ENCODE measurements at places on chromosomes 13 and 19.

DNA sequence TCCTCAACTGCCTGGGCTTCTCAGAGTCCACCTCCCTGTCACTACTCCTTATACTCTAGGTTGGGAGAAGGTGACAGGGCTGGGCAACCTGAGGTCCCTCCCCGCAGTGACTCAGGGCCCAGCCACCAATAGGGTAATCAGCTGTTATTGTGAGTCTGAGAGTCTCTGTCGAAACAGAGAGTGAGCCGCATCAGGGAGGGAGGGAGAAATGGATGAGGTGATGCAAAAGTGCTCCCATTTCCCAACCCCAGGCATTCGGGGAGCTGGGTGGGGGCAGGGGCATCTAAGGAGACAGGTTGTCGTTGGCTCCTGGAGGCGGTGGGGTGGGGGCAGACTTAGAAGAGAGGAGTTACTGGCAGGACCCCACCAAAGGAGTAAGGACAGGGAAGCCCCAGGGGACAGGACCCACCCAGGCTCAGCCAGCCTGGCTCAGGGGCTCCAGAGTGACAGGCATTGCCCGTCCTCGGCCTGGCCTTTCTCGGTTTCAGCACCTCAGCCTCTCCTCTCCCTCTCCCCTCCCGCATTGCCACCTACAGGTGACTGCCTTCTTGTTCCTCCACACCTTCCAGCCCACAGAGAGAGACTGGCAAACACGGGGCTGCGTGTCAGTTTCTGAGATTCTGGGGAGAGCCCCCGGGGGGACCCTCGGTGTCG, at the start of gene DMKN:
Gene DMKN, minus strand, starts transcription at position 22 of the 654 bp plus-strand sequence. CDS start 174 bp downstream, outside the sequence.
- DNase-seq, result no peak

- DNase-seq, result no peak
These were observed 1.3 kb upstream of the CD22 start for GRCh38 chr19:35327642-35328041.

GRCh38 chr13:40537146-40537895, 129.1 kb downstream of the FOXO1 start:
- DNase-seq, result no peak

- peak; percentile 59 for DNase-seq
These were observed 56.1 kb downstream of the KCNRG start for GRCh38 chr13:50071379-50071778.

DNA sequence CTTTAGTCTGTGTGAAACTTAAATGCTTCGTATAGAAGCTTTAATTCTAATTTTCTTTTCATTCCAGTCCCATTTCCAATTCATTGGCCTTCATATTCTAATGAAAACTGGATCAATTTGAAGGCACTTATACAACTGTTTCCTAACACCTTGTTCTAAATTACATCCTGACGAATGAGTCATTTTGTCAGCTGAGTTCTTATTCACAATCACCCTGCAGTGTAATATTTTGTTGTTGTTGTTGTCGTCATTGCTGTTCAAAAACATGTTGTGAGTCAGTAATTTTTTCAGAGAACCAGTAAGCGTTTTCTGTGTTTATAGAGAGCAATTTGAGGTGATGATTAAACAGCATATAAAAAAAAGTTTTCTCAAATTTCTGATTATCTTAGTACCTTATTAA, 290.0 kb downstream of the PCDH9 start:
- DNase-seq, result peak; percentile 47

GRCh38 chr19:463483-464207, 2.8 kb upstream of the SHC2 start:
- no peak for DNase-seq

- no peak for DNase-seq
These were observed 294.9 kb downstream of the SHISA2 start for GRCh38 chr13:25756912-25757311.

GRCh38 chr19:41939861-41940730, 11.8 kb upstream of the ERFL start:
- no peak for DNase-seq

DNA sequence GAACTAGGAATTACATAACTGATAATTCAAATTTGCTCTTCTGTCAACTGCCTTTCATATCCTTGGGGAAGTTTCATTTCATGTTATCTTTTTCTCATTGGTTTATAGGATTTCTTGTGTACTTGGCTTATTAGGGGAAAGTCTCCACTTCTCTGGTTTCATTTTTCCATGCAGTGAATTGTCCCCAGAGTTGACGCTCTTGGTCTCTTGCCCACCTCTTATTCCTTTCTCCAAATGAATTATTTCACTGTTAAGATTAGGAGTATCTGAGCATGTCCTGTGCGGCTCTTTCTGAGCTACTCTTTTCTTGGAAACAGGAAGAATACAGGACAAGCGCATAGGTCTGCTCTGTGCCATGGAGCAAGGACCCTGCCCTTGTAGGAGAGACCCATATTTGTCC, 104.8 kb downstream of the POSTN start:
- DNase-seq, result no peak

DNA sequence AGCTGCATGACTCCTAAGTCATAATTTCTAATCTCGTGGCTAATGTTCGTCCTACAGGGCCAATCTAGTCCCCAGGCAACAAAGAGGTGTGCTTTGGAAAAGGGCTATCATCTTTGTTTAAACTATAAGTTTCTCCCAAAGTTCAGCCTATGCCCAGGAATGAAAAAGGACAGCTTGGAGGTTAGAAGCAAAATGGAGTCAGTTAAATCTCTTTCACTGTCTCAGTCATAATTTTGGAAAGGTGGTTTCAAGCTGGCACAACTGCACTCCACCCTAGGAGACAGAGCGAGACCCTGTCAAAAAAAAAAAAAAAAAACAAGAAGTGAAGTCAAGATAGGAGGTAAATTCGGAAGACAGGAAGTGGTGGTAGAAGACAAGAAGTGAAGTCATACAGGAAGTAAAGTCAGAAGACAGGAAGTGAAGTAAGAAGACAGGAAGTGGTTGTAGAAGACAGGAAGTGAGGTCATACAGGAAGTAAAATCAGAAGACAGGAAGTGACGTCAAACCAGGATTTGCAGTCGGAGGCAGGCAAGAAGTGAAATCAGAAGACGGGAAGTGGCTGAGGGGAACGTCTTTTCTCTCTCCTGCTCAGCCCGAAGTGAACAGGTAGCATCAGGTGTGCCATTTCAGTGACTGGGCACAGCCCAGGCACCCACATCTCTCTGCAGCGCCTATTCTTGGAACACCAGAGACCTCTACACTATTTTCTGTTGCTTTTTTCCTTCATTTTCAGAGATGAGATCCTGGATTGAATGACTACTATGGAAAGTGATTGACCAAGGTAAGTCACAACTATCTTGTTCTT, 32.2 kb downstream of the GP6 start:
- DNase-seq, result no peak

- peak; percentile 28 for DNase-seq
These were observed 5.5 kb upstream of the POU4F1 start for GRCh38 chr13:78608688-78609463.

DNA sequence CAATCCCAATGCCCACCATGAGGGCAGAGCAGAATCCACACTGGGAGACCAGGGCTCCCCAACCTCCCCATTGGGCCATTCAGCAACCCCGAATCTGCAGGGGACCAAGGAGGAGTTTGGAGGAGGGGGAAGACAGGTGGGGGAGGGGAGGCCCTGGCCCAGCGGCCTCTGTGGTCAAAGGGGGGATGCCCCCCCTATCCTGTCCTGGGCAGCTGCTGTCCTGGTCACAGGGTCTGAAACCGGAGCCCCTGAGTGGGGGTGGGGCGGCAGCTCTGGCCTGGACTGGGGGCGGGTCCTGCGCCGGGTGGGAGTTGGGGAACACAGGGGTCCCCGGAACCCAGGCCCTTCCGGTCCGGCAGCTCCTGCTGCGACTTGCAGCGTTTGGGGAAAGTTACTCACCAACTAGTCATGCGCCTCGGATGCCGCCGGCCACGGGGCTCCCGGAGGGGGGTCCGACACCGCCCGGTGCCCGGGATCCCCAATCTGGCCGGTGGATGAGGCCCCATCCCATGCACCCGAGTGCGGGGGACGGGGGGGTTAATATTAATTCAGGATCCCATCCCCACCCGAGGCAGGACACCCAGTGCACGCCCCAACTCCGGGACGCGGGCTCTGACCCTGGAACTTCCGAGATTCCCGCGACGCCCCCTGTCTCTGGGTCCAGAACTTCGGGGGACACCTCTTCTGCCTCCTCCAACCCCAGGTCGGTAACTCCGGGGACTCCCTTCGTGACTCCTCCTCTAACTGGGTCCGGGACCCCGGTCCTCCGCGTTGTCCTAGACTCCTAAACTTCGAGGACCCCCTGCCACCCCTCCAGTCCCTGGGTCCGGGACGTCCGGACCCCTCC, 872 bp downstream of the HOMER3 start:
- peak; percentile 35 for DNase-seq

DNA sequence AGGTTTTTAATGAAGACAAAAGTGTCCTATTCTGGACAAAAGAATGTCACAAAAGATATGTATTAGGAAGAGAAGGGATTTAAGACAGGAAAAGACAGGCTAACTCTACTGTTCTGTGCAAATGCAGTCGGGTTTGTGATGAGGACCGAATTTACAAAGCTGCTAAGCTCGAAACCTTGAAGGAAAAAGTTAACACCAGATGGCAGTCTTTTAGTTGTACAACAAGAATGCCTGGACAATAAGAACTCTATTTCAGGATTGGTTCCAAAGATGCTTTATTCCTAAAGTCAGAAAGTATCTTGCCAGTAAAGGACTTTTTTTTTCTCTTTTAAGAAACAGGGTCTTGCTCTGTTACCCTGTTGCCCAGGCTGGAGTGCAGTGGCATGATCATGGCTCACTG, 51.1 kb downstream of the HS6ST3 start:
- DNase-seq, result no peak

DNA sequence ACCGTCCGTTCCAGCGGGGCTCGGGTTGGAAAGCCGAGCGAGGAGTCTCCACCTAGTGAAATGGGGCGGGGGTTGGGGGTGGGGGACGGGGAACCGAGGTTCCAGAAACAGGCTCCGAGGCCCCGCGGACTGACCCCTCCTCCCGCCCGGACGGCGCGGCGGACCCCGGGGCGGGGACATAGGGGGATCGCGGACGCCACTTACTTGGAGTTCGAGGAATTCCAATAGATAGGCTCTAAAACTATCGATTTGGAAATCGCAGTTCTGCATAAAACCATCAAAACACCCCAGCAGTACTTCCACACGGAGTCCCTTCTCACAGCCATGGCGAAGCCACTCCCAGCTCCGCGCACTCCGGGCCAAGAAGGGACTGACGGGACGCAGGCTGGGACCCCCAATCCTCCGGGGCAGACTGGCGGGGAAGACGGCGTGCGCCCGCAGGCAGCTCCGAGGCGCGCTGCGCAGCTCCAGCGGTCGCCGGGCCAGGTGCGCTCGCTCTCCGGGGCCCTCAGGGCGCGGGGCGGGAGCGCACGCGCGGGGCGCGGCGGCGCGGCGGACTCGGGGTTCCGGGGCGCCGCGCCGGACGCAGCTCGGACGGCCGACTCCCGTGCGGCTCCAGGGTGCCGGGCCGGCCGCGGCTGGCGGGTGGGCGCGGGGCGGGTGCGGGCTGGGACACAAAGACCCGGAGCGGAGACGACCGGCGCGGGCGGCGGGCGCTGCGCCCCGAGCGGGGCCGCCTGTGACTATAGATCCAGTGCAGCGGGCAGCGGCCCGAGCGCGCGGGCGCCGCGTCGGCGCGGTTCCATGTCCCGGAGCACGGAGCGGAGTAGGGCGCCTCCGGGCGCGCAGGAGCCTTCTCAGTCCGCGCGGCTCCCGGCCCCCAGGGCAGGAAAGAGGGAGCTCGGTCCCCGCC, 567 bp downstream of the EFNB2 start:
- peak; percentile 31 for DNase-seq

GRCh38 chr19:9453953-9454352, 18.6 kb upstream of the ZNF266 start:
- DNase-seq, result no peak

DNA sequence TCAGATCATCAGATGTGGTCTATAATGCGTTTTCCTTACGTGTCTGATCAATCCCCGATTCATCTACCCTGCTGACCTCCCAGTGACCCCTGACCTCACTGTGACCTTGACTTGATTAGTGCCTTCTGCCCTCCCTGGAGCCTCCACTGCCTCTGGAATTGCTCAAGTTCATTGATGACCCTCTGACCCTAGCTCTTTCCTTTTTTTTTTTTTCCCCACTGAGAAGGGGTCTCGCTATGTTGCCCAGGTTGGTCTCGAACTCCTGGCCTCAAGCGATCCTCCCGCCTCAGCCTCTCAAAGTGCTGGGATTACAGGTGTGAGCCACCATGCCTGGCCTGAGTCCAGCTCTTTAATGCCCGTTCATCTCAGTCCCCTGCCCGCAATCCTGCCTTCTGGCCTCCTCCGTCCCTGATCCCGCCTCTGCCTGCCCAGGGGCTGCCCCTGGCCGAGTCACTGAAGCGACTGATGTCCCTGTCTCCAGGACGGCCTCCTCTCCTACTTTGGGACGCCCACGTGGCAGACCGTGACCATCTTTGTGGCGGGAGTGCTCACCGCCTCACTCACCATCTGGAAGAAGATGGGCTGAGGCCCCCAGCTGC, 4.0 kb upstream of the FTL start:
- DNase-seq, result no peak

DNA sequence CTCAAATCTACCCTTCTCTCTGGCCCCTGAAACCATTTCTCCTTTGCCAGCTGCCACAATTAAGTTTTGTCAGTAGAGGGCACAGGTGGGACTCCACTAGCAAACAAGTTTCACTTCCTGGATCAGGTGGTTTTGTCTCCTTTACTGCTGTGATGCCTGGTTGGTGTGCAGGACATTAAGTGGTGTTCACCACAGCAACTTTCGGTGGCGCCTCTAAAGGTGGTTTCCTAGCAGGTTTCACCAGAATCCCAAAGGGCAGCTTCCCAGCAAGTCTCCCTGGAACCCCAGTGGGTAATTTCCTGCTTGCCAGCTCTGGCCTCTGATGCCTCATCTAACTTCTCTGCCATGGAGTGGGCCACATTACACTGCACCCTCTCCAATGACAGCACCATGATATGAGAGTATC, 16.6 kb downstream of the MED4 start:
- DNase-seq, result peak; percentile 17

DNA sequence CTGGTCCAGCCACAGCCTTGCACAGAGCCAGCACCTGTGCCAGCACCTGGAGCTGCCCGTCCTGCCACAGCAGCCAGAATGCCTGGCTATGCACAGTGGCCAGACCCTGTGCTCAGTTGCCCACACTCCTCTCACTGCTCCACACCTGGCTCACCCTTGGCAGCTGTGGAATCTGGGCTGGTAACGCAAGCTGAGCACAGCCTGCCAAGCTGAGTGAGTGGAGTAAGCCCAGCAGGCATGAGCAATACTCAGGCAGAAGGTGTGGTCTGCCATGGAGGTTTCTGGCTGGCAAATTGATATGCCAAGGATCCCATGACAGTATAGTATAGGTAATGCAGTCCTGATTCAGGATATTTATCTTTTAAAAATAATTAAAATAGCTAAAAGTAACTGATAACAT, 122.2 kb downstream of the PCDH9 start:
- no peak for DNase-seq

GRCh38 chr19:51398096-51398704, 7.8 kb upstream of the C19orf84 start:
- peak; percentile 8 for DNase-seq

DNA sequence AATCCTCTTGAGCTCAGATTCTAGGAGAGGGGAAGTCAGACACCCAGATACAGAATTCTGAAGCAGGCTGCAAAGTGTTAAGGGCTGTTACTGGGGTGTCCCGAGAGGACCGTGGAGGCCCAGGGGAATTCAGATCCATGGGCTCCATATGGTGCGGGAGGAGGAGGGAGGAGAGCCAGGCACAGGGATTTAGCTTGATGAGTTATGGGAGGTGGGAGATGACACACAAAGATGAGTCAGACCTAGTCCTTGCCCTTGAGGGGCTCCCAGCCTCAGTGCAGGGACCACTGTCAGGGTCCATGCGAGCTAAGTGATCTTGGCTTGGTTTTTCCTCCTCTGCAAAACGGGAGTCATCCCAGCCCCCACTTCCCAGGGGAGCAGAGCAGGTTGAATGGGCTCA, 14.4 kb upstream of the GIPR start:
- DNase-seq, result no peak

- DNase-seq, result no peak
These were observed 843.8 kb upstream of the SPRY2 start for GRCh38 chr13:81184556-81185265.

Measured in endothelial cell of umbilical vein (primary cell).